Transverse colon (tissue), 4 donors: ENCODE measurements at places on chromosomes 7 and 10. TPM values are rescaled to one million over a fixed set of nuclear protein-coding genes. Genes with fewer than 3 reads are reported as not detected.

DNA sequence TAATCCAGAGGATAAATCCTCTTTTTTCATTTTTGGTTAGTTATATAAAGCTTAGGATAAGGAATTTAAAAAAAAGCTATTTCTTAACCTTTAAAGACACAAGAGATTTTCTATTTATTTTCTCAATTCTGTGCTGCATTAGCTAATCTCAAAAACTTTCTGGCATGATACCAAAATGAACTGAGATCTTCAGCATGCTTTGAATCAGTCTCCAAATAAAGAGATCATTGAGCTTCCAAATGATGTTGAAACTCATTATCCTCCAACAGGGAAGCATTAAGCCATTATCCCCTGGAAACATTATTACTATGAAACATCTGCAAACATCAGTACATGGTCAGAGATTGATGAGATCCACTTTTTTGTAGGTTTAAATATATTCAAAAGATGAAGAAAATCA lies 350.3 kb upstream of the TEX47 start:
- H3K27ac ChIP-seq = no peak overlapping the region
- no peaks in the 10 kb centered on the region for H3K4me1 ChIP-seq
- H3K36me3 ChIP-seq = no peaks in the 10 kb centered on the region
- H3K4me3 ChIP-seq = no peak overlapping the region
- no peaks in the 10 kb centered on the region for H3K27me3 ChIP-seq
- DNase-seq = no peak

DNA sequence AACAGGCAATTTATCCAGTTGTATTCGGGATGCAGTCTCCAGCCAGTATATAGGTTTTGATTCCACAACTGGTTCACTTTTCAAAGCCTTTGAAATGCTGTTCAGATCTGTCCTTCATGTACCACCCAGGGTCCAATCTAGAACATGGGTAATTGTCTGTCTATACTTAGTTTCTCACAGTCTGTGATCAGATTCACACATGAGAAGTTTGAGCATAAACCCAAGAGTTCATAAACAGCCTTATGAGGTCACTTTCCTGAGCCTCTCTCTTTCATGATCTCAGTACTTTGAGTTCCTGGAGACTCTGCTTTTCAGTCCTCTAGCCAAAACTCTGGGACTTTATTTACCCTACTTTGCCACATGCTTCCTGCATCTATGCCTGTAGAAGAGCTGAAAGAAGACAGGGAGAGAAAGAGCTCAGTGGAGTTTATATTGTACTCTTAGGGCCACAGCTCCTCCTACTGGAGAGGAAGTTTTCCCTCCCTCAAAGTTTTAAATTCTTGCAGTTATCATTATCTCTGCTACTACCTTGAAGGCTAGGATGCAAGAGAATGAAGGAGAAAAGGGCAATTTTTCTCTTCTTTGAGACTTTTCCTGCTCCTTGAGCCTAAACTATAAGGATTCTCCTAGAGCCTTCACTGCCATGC lies 172.0 kb downstream of the ZEB1 start:
- no peak for DNase-seq
- H3K4me1 ChIP-seq = no peaks in the 10 kb centered on the region
- H3K27ac ChIP-seq = no peak overlapping the region
- H3K36me3 ChIP-seq = no peaks in the 10 kb centered on the region

DNA sequence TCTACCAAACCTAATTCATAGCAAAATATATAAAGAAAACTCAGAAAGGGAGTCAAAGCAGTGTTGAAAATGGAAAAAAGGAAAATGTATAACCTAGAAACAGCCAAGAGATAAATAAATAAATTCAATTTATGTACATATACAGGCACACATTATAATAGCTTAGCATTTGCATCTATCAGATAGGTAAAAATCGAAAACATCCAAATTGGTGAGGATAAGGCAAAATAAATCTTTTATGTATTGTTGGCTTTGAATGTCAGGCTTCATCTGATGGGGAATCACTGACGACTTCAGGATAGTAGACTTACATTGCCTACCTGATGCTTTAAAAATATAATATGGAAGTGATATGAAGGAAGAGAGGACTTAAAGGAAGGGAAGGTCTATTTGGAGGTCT lies 20.6 kb upstream of the CHRM2 start:
- H3K27ac ChIP-seq = no peak overlapping the region
- H3K27me3 ChIP-seq = no peaks in the 10 kb centered on the region
- no peaks in the 10 kb centered on the region for H3K4me1 ChIP-seq
- DNase-seq = no peak
- no peaks in the 10 kb centered on the region for H3K36me3 ChIP-seq

Gene GIMAP1
- total RNA-seq = 3.0 TPM

Gene BAG3
- 22.5 TPM for total RNA-seq

GRCh38 chr10:77959887-77960455 lies 33.4 kb upstream of the DLG5 start:
- H3K4me1 ChIP-seq = no peaks in the 10 kb centered on the region
- no peak for DNase-seq
- H3K36me3 ChIP-seq = no peaks in the 10 kb centered on the region
- no peak overlapping the region for H3K4me3 ChIP-seq

DNA sequence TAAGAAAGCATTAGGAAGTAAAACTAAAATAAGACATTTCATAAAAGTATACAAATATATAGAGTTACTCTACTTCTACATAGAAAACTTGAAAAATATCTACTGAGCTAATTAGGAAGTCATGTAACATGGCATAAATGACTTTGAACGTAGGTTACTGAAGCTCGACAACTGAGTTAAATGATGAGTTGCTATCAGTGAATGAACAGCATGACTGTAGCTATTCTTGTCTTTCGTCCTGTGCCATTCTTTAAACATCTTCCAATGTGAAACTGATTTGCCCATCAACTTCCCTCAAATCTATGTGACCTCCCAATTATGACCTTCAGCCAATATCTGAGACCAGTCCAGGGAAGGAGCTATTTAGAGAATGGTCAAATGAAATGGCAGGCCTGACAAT lies 113.5 kb upstream of the NEBL start:
- H3K27me3 ChIP-seq = no peaks in the 10 kb centered on the region
- no peaks in the 10 kb centered on the region for H3K4me1 ChIP-seq
- DNase-seq = no peak
- no peak overlapping the region for H3K27ac ChIP-seq
- H3K36me3 ChIP-seq = no peaks in the 10 kb centered on the region

Gene ZP3
- not detected for total RNA-seq

DNA sequence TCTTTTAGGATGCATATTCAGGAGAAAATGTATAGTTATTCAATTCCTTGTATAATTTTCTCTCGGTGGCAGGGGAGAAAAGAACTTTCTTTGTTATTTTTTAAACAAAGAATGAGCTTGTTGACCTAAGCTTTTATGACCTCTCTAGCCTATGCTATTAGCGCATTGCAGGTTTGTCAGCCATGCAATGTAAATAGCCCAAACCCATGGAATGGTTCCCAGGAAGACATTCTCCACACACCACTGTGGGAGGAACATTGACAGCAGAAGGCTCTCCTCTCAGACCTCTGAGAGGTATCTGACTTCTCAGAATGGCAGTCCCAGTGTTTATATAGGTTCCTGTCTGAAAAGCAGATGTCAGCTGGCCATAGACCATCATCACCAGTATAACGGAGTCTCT lies 19.6 kb upstream of the AGBL3 start:
- H3K4me1 ChIP-seq = no peaks in the 10 kb centered on the region
- DNase-seq = no peak
- no peak overlapping the region for H3K4me3 ChIP-seq
- no peak overlapping the region for H3K27ac ChIP-seq

DNA sequence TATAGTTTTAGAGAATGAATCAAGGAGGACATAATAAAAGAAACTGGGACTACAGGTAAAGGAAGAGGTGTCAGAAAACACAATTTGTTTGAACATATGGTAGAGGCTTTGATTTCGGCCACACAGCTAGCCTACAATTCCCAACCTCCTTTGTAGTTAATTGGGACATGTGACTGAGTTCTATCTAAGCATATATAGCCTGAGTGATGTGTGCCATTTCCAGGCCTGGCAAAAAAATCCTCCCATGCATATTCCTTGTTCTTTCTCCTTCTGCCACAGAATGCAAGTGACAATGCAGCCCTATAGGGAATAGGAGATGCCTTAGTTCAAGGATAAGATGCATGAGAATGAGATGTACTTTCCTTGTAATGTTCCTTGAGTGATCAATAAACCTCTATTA lies 590.7 kb upstream of the STEAP1 start:
- no peak for DNase-seq
- H3K36me3 ChIP-seq = no peaks in the 10 kb centered on the region
- no peaks in the 10 kb centered on the region for H3K27me3 ChIP-seq
- H3K27ac ChIP-seq = no peak overlapping the region
- H3K4me1 ChIP-seq = no peaks in the 10 kb centered on the region

DNA sequence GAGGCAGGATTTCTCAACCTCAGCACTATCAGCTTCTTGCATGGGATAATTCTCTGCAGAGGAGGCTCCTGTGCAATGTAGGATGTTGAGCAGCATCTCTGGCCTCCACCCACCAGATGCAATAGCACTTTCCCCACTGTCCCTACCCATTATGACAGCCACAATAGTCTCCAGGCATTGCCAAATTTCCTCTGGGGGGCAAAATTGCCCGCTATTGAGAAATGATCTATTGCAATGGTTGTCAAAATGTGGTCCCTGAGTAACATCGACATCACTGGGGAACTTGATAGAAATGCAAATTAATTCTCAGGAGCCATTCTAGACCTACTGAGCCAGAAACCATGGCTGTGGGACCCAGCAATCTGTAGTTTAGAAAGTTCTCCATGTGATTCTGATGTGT lies 7.0 kb downstream of the KCNK18 start:
- no peaks in the 10 kb centered on the region for H3K4me1 ChIP-seq
- no peaks in the 10 kb centered on the region for H3K36me3 ChIP-seq
- H3K4me3 ChIP-seq = no peak overlapping the region
- H3K27ac ChIP-seq = no peak overlapping the region
- peaks cover 18% of the 10 kb centered on the region for H3K27me3 ChIP-seq

GRCh38 chr10:1056326-1057105 lies at the start of gene WDR37:
TSS of gene WDR37 (plus strand) at chr10:1056385. CDS start at chr10:1072156, 15,771 bp downstream.
- H3K27ac ChIP-seq = peak within 1 kb of the TSS; percentile 99
- H3K4me1 ChIP-seq = peaks cover 34% of the 10 kb centered on the region
- H3K36me3 ChIP-seq = no peaks in the 10 kb centered on the region
- H3K4me3 ChIP-seq = peak within 1 kb of the TSS; percentile 97

GRCh38 chr7:134067164-134067563 lies 60.0 kb upstream of the LRGUK start:
- H3K4me1 ChIP-seq = no peaks in the 10 kb centered on the region
- H3K4me3 ChIP-seq = no peak overlapping the region
- H3K36me3 ChIP-seq = no peaks in the 10 kb centered on the region
- no peak for DNase-seq
- no peaks in the 10 kb centered on the region for H3K27me3 ChIP-seq

- no peaks in the 10 kb centered on the region for H3K36me3 ChIP-seq
- H3K27ac ChIP-seq = no peak overlapping the region
- no peak overlapping the region for H3K4me3 ChIP-seq
- peaks cover 38% of the 10 kb centered on the region for H3K4me1 ChIP-seq
Measured at GRCh38 chr7:23474094-23474828, 4.0 kb upstream of the IGF2BP3 start.

- no peaks in the 10 kb centered on the region for H3K4me1 ChIP-seq
- H3K27ac ChIP-seq = no peak overlapping the region
- H3K36me3 ChIP-seq = no peaks in the 10 kb centered on the region
- H3K27me3 ChIP-seq = no peaks in the 10 kb centered on the region
- no peak overlapping the region for H3K4me3 ChIP-seq
Measured at GRCh38 chr10:75592791-75593643, 161.6 kb downstream of the LRMDA start.

- H3K27me3 ChIP-seq = no peaks in the 10 kb centered on the region
- no peaks in the 10 kb centered on the region for H3K4me1 ChIP-seq
- no peak overlapping the region for H3K27ac ChIP-seq
- no peak for DNase-seq
- H3K36me3 ChIP-seq = no peaks in the 10 kb centered on the region
- H3K4me3 ChIP-seq = no peak overlapping the region
Measured at GRCh38 chr10:26579256-26580063, 118.0 kb upstream of the PDSS1 start.

Gene ITIH5
- total RNA-seq = 13.2 TPM

Gene CNPY1
- total RNA-seq = not detected

DNA sequence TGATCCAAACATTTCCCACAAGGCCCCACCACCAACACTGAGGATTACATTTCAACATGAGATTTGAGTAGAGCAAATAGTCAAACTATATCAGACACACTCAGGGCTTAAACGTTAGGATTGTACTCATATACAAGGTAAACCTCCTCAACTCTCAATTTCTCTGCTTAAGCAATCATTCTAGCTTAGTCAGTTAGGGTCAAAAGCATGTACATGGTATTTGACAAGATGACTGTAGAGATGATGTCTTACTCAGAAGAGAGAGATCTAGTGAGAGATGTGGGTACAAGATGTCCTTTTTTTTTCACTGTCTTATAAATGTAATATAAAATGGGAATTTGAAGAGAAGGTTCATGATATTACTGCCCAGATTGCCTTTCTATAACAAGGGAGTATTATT lies 270.1 kb downstream of the PRKG1 start:
- H3K27me3 ChIP-seq = no peaks in the 10 kb centered on the region
- no peaks in the 10 kb centered on the region for H3K36me3 ChIP-seq
- H3K4me3 ChIP-seq = no peak overlapping the region
- H3K4me1 ChIP-seq = peaks cover 17% of the 10 kb centered on the region

Gene FKBP9
- 191 TPM for total RNA-seq

- no peak for DNase-seq
- no peaks in the 10 kb centered on the region for H3K4me1 ChIP-seq
- no peaks in the 10 kb centered on the region for H3K27me3 ChIP-seq
- no peak overlapping the region for H3K27ac ChIP-seq
- no peaks in the 10 kb centered on the region for H3K36me3 ChIP-seq
Measured at GRCh38 chr10:69929575-69929974, 123.1 kb upstream of the MACROH2A2 start.

Gene EPDR1
- 47.0 TPM for total RNA-seq

GRCh38 chr10:49225218-49225876 lies 37.2 kb upstream of the TMEM273 start:
- no peaks in the 10 kb centered on the region for H3K4me1 ChIP-seq
- no peak overlapping the region for H3K27ac ChIP-seq
- no peak overlapping the region for H3K4me3 ChIP-seq
- DNase-seq = no peak

- H3K4me3 ChIP-seq = no peak overlapping the region
- H3K27me3 ChIP-seq = no peaks in the 10 kb centered on the region
- H3K4me1 ChIP-seq = no peaks in the 10 kb centered on the region
- peak overlapping the region; percentile 15 for H3K27ac ChIP-seq
- H3K36me3 ChIP-seq = no peaks in the 10 kb centered on the region
Measured at GRCh38 chr10:91551856-91552255, 81.0 kb downstream of the PPP1R3C start.

Gene WNT16
- total RNA-seq = not detected

GRCh38 chr10:67782530-67782929 lies 55.5 kb downstream of the DNAJC12 start:
- no peak for DNase-seq
- no peaks in the 10 kb centered on the region for H3K36me3 ChIP-seq
- H3K4me1 ChIP-seq = no peaks in the 10 kb centered on the region
- no peaks in the 10 kb centered on the region for H3K27me3 ChIP-seq

Gene ANKRD2
- not detected for total RNA-seq

Gene GPER1
- 2.2 TPM for total RNA-seq

DNA sequence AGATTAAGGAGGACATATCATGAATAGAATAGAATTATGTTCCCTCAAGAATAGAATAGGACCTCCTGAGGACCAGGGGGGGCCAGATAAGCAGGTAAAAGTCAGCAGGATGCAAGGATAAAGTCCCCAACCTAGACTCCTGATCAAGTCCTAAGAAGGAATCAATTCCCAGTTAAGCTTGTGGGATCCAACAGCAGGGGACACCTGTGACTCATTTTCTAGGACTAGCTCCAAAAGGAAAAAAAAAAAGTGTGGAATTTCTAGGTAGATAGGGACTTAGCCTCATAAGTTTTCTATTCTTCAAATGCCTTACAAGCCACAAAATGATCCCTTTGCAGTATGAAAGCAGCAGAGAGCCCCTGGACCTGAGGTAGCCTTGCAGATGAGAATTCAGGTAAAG lies 336.2 kb downstream of the WDR11 start:
- no peak overlapping the region for H3K27ac ChIP-seq
- H3K27me3 ChIP-seq = no peaks in the 10 kb centered on the region
- no peak overlapping the region for H3K4me3 ChIP-seq
- no peak for DNase-seq

Gene CYP2C18
- 1.1 TPM for total RNA-seq
